HCT116 (cell line): ENCODE measurements at places on chromosomes 5 and 9.

DNA sequence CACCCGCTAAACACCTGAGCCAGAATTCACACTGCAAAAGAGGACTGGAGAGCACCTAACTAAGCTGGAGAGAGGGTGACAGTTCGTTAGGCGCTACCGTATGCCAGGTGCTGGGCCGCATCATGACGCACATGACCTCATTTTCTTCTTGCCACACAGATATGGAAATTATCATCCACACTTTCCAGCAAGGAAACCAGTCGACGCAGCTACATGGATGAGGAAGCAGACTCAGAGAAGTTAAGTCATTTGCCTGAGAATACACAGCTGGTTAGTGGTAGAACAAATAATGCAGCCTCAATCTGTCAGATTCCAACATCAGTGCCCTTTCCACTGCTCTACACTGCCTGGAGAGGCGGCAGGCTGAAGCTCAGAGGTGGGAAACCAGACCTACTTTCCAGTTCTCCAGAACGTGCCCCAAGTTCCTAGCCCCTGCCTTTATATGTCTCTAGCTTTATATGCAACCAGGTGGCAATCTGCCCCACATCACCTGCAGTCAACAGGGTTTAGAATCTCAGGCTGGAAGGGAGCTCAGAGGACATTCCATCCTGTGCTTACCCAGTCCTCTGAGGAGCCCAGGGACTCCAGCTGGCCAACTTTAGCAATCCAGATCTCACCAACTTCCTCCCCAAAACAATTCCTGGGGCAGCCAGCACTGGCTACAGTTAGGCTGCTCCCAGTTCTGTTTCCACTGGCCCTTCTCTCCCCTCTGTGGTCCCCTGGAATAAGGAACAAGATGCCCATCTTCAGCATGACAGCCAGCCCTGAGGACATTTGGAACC is 8.8 kb downstream of the TNIP1 start:
- no peak for DNase-seq

GRCh38 chr9:89740722-89741121 is 135.9 kb downstream of the GADD45G start:
- DNase-seq = no peak

DNA sequence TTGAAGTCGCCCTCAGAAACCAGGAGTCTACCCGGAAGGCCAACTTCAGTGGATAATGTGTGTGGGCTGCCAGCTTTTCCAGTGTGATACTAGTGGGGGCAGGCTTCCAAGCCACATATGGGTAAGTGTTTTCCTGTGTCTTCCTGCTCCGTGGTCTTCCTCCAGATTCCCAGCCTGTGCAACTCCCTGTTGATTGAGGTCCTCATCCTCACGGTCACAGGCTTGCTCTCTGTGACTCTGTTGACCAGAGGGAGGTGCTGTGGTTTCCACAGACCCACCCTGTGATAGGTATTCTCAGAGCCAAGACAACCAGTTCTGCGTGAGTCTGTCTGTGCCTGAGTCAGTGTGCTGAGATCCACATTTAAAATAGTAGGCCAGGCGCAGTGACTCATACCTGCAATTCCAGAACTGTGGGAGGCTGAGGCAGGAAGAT is 388.0 kb upstream of the IRX2 start:
- no peak for DNase-seq

- DNase-seq = no peak
Observed at GRCh38 chr9:121498487-121499176, 1.0 kb downstream of the GGTA1 start.

DNA sequence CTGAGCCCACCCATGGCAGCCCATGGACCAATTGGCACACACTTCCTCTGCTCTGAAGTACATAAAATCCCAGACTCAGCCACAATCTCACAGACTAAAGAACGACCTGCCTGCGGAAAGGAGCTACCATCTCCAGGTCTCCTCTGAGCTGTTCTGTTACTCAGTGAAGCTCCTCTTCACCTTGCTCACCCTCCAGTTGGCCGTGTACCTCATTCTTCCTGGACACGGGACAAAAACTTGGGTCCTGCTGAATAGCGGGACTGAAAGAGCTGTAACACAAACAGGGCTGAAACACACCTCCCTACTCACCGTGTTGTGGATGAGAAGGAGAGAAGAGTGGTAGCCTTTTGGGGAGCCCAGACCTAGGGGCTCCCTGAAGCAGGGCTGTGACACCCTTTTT is 128.7 kb downstream of the GAS1 start:
- no peak for DNase-seq

- no peak for DNase-seq
Observed at GRCh38 chr5:19498852-19499251, 489.1 kb downstream of the CDH18 start.

DNA sequence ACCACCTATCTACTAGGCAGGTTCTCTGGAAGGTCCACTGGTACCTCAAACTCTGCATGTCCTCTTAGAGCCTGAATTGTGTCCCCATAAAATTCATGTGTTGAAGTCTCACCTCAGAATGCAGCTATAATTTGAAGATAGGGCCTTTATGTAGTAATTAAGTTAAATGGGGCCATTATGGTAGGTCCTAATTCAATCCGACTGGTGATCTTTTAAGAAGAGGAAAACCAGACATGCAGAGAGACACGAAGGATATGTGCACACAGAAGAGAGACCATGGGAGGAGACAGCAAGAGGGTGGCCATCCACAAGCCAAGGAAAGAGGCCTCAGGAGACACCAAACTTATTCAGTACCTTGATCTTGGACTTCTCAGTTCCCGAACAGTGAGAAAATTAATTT is 345.4 kb downstream of the ENC1 start:
- DNase-seq = no peak

- no peak for DNase-seq
Observed at GRCh38 chr9:130379649-130379970, 65.2 kb upstream of the ASS1 start.

DNA sequence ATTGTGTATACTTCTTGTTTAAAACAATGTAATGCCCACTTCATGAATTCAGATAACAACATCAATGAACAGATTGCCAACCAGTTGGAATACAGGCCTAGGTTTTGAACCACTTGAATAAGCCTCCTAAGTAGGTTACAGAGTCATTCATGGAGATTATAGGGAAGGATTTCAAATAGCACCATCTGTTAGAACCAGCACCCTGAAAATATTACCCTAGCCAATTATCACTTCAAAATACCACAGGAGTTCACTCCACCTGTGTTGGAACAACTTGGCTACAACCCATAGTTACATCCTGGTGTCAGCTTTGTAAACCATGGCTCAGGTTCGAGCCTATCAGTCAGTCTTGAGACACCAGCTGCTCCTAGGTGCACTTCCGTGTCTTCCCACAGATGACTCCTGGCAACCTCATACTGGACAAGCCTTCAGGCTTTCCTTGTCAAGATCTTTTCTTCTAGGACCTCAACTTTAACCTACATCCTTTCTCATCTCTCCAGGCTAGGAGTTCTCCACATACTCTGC is 350.0 kb downstream of the DEPDC1B start:
- DNase-seq = no peak

- no peak for DNase-seq
Observed at GRCh38 chr9:33124751-33125381, 42.3 kb downstream of the B4GALT1 start.

- DNase-seq = no peak
Observed at GRCh38 chr9:99155736-99156135, 50.8 kb downstream of the TGFBR1 start.

GRCh38 chr5:173880306-173880985 is 7.7 kb upstream of the CPEB4 start:
- no peak for DNase-seq

GRCh38 chr9:22452415-22453010 is 5.9 kb downstream of the DMRTA1 start:
- DNase-seq = peak; percentile 29
